Fibroblast of lung (primary cell): ENCODE measurements at places on chromosomes 7 and 10. TPM values are rescaled to one million over a fixed set of nuclear protein-coding genes. Genes with fewer than 3 reads are reported as not detected.
A peak's percentile ranks its signal among the peaks of the same experiment; 100 is the strongest.

Gene ZFAND2A
- total RNA-seq = 18.7 and 20.5 TPM in 2 replicates

Gene PITX3
- total RNA-seq = not detected in 2 replicates

Gene MYH16
- total RNA-seq = not detected in 2 replicates

Gene PPP1R3C
- 94.5 and 125 TPM in 2 replicates for total RNA-seq

Gene CFAP70
- 1.0 and 1.3 TPM in 2 replicates for total RNA-seq

Gene BMPER
- total RNA-seq = 12.2 and 28.2 TPM in 2 replicates

Gene ADRA2A
- total RNA-seq = under 0.01 TPM in 2 replicates

Gene SPDYE6
- not detected in 2 replicates for total RNA-seq

- DNase-seq = no peak
Measured at GRCh38 chr7:47832105-47832715, 116.1 kb downstream of the PKD1L1 start.

GRCh38 chr10:59536167-59537014 is 173.3 kb downstream of the SLC16A9 start:
- peak; percentile 95 for DNase-seq

- no peak for DNase-seq
Measured at GRCh38 chr10:94016727-94017714, 23.3 kb downstream of the PLCE1 start.

DNA sequence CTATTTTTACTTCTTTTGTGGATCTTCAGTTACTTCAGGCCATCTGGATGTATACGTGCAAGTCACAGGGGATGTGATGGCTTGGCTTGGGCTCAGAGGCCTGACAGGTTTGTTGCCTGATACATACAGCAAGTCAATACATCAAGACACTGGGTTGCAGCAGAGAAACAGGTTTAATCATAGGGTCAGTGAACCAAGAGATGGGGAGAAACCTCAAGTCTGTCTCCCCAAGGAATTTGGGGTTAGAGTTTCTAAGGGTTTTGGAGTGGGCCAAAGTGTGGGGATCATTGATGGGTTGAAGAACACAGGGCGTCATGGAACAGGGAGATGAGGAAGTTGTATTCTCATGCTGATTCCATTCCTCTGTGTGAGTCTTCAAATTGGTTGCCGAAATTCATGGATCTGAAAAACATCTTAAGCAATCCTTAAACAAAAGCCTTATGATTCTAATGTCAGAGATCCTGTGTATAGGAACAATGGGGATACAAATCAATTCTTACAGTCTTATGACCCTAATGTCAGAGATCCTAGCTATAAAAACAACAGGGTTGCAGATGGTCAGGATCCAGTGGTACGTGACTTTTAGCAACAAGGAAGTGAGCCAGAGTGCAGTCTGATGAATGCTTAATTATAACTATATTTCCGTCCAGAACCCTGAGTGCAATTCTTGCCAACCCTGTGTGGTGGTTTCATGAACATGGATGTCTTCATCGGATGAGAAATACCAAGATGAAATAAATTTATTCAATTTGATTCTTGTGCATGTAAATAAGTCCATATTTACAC is 18.9 kb downstream of the OTUD1 start:
- DNase-seq = no peak

DNA sequence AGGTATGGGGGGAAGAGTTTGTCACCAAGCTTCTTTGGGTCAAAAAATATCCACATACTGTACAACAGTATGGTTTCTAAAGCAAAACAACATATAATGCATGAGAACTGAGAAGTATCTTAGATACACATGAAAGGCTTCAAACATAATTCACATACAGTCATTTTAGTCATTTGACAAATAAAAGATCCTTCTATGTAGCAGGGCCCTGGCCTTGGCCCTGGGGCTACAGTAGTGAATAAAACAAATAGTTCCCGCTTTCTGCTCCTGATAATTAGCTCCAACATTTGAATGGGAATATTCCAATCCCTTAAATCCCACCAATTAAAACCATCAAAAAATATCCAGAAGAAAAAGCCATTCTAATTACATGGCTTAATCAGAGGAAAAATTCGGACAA is 51.3 kb downstream of the MALSU1 start:
- no peak for DNase-seq

DNA sequence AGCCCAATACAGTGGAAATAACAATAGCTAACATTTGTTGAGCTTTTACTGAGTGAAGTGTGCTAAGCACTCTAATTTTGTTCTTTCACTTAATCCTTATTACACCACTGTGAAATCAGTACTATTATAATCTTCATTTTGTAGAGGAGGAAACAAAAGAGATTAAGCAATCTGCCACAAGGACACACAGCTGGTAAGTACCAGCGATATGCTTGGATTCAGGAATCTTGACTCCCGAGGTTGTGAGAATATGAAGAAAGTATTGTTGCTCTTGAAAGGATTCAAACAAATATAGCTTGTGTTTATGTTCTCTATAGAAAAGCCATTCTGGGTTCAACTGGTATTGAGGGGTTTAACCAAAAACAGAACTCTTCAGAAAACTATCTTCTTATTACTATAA is 93.7 kb upstream of the HECTD2 start:
- DNase-seq = peak; percentile 54

GRCh38 chr7:50369143-50370026 is 64.9 kb downstream of the IKZF1 start:
- peak; percentile 1 for DNase-seq

DNA sequence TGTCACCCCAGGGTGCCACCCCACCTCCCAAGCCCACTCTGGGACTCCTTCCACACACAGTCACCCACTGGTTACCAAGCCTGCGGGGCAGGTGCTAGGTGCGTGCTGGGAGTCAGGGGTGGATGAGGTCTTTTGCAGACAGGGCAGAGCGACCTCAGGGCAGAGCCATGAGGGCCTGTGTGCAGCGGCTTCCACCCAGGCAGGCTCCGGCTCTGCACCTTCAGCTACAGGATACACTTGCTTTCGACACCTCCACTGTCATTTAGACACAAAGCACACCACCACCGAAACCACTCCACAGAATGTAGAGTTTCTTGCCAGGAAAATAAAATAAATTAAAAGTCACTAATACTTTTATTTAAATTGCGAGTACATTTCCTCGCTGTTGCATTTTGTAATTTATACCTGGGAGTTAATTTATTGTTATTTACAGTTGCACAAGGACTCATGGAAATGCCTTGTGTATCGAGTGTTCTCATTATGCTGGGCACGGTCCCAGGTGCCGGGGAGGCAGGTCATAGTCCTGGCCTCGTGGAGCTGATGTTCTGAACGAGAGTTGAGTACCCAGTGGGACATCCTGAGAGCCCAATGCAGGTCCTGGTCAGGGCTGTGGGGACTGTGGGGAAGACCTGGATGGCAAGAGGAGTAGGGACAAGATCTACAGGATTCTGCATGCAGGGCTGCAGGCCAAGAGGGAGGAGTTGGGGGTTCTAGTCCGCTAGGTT is 127.8 kb downstream of the CUX1 start:
- DNase-seq = no peak

GRCh38 chr7:122311050-122311700 is 6.6 kb upstream of the FEZF1 start:
- no peak for DNase-seq

GRCh38 chr10:125260260-125260659 is 99.9 kb upstream of the CTBP2 start:
- DNase-seq = no peak

DNA sequence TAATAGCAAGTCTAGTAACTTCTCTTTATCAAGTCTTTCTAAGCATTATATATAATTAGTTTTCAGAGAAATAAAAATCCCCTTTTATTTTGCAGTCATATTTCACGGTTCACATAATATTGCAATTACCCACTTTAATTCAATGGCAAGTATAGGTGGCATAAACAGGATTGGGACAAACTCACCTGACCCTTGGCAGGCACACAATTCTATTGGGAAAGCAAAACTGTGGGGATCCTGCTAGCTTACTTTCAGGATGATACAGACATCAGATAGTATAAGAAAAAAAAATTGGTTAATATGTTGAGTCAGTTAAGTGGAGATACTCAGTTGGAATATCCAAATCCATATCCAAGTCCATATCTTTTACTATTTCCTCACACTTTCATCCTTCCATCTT is 294.8 kb downstream of the SNX13 start:
- no peak for DNase-seq

GRCh38 chr7:42856605-42856987 is 55.3 kb downstream of the C7orf25 start:
- DNase-seq = no peak

DNA sequence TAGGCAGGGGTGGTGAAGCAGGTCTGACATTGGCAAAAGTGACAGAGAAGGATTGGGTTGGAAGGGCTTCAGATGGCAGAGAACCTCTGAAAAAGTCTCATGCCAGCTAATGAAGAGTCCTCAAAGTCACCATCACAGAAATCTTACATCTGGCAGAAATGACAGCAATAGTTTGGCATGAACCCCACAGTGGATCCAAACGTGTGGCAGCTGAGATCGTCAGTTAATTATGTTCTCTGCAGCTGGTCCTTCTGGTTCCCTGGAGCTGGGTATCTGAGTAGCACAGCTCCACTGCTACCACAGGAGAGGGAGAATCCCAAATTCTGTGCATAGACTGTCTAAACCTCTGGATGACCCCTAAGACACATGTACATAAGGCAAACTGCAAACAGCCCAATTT is 73.4 kb downstream of the ALOX5 start:
- DNase-seq = no peak

GRCh38 chr10:3876350-3876962 is 91.4 kb upstream of the KLF6 start:
- DNase-seq = no peak

DNA sequence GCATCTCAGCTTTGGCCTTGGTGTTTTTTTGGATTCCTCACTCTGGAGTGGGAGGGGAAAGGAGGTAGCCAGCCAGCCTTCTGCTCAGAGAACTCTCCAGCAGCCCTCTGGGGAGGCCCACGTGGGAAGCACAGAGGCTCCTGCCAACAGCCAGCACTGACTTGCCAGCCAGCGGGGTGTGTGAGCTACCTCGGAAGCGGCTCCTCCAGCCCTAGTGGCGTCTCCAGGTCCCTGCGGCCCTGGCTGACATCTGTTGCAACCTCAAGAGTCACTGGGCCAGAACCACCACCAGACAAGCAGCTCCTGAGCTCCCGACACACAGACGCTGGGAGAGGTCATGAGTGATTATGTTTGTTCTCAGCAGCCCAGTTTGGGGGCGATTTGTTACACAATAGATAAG is 180.2 kb upstream of the FZD8 start:
- peak; percentile 36 for DNase-seq

- no peak for DNase-seq
Measured at GRCh38 chr10:129613377-129613980, 146.4 kb downstream of the MGMT start.
